ENCODE measurements at places on chromosomes 5 and 9. TPM values are rescaled to one million over a fixed set of nuclear protein-coding genes. Genes with fewer than 3 reads are reported as not detected.

GRCh38 chr5:139393497-139394122 is 1.3 kb downstream of the PROB1 start:
- H3K27me3 ChIP-seq = no peaks in the 10 kb centered on the region
- no peak for DNase-seq
- H3K36me3 ChIP-seq = peaks cover 11% of the 10 kb centered on the region
- H3K4me1 ChIP-seq = peaks cover 73% of the 10 kb centered on the region

Gene PCDHB7
- total RNA-seq = 0.14 TPM

- DNase-seq = no peak
- no peak overlapping the region for H3K4me3 ChIP-seq
These were observed 87.8 kb downstream of the ZNF618 start for GRCh38 chr9:113963696-113964494.

Gene LECT2
- total RNA-seq = not detected

GRCh38 chr9:131517761-131518190 is 13.3 kb downstream of the UCK1 start:
- no peak overlapping the region for H3K27ac ChIP-seq
- H3K4me1 ChIP-seq = peaks cover 8% of the 10 kb centered on the region
- no peak for DNase-seq
- no peak overlapping the region for H3K4me3 ChIP-seq

Gene SNCAIP
- total RNA-seq = 5.2 TPM

Gene SLC22A4
- total RNA-seq = 0.66 TPM

DNA sequence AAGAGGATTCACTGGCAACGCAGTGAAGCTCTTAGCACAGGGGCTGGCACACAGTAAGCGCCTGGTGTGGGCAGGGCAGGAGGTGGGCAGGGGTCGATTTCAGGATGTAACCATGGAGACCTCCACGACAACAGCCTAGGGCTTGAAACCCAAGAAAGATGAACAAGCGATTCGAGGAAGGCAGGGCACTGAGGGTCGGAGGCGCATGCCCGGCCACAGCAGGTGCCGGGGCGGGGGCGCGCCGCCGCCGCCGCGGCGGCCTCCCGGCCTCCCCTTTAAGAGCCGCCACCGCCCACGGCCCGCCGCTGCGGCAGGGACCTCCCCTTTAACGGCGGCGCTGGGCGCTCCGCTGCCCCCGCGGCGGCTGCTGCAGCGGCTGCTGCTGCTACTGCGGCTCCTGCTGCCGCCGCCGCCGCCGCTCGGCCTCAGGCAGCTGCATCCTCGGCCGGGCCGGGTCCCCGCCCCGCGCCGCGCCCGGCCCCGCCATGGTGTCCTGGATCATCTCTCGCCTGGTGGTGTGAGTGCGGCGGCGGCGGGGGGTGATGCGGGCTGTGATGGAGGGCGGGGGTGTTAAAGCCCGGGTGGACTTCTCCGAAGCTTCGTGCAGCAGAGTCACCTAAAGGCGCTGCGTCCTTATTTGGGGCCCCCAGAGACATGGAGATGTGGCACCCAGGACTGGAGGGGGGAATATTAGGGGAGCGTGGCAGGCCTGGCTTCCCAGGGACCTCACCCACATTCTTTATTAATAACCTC is at the start of gene REEP2:
TSS of gene REEP2 (plus strand) at position 334 of the 753 bp plus-strand sequence. CDS start at position 486, 152 bp downstream.
- no peak for DNase-seq
- peaks cover 16% of the 10 kb centered on the region for H3K27me3 ChIP-seq

Gene EQTN
- total RNA-seq = 0.05 TPM

GRCh38 chr5:89229331-89230070 is 346.5 kb upstream of the MEF2C start:
- H3K4me1 ChIP-seq = no peaks in the 10 kb centered on the region
- H3K4me3 ChIP-seq = no peak overlapping the region
- no peaks in the 10 kb centered on the region for H3K27me3 ChIP-seq
- no peaks in the 10 kb centered on the region for H3K36me3 ChIP-seq

Gene FGF18
- 0.80 TPM for total RNA-seq

Gene ZNF454
- total RNA-seq = 0.61 TPM

DNA sequence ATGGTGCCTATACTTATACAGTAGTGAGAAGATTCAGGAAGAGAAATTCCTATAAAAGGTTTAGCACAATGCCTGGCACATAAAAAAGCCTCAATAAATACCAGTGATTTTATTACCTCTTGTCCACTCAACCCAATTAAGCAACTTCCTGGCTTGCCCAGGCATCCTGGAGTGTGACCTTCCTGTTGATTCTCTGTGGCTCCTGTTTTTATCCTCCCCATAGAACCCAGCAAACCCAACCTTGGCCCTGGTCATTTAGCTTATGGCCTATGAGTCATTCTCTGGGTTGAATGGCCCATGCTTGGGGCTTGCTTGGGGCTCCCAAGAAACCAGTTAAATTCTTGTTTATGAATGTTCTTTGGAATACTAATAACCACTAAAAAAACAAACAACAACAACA is 21.4 kb upstream of the SPARC start:
- H3K27ac ChIP-seq = no peak overlapping the region
- no peaks in the 10 kb centered on the region for H3K4me1 ChIP-seq
- H3K36me3 ChIP-seq = no peaks in the 10 kb centered on the region
- no peak overlapping the region for H3K4me3 ChIP-seq
- DNase-seq = no peak
- H3K27me3 ChIP-seq = no peaks in the 10 kb centered on the region

DNA sequence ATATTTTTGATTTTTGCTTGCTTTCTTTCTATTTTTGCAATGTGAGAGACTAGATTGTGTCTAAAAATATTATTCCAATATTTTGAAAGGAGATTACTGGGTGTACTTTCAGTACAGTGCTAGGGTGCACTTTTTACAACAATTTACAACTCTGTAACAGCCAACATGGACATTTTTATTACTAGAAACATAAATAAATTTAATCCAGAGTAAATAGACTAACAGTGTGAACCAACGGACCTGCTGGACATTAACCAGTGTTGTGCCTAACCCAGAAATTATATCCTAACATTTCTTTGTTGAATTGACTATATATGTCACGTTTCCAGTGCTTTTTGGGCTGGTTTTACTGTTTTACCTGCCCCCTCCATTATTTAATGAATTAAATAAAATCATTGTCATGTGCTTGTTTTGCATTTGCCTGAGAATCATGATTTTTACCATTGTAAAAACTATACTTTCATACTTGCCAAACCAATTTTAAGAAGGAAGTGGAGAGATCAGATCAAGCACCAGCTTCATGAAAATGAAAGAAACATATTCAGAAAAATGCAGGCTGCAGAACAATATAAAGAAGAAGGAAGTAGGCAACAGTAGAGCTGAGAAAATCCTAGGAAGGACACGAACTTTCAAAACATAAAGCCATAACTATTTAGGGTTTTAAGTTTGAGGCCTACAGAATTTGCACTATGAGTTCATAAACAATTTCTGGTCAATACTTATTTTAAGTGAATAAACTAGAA is 400.8 kb upstream of the PIK3R1 start:
- no peaks in the 10 kb centered on the region for H3K27me3 ChIP-seq
- H3K4me1 ChIP-seq = no peaks in the 10 kb centered on the region
- H3K27ac ChIP-seq = no peak overlapping the region
